ENCODE measurements at places on chromosomes 12 and 14.

DNA sequence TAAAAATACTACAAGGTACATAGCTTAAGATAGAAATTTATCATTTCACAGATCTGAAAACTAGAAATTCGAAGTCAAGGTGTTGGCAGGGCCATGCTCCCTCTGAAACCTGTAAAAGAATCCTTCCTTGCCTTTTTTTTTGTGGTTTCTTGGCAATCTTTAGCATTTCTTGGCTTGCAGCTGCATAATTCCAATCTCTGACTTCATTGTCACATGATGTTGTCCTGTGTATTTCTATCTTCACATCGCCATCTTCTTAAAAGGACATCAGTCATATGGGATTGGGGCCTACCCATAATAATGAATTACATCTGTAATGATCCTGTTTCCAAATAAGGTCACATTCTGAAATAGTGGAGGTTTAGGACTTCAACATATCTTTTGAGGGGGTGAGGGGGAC is 250.4 kb downstream of the TMTC2 start:
- no peak for DNase-seq

DNA sequence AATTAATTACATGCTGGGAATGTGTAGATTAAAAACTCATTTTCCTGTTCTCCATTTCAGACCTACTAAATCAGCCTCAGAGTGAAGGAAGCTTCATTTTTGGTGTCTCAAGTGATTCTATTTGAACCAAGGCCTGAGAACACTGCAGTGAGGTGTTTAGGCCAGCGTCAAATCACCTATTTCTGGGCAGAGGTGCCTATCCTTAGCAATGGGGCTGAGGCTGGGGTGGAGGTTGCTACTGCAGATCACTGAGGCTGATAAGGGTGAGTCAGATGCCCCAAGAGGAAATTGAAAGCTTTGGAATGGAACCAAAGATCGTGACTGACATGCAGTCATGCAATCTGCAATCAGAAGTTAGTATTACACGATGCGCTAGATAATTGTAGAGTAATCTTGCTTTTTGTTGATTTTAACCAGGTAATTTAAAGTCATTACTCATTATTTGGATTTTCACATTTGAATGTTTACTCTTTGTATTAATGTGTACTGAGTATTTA is 4.4 kb downstream of the TXNRD1 start:
- DNase-seq: no peak

DNA sequence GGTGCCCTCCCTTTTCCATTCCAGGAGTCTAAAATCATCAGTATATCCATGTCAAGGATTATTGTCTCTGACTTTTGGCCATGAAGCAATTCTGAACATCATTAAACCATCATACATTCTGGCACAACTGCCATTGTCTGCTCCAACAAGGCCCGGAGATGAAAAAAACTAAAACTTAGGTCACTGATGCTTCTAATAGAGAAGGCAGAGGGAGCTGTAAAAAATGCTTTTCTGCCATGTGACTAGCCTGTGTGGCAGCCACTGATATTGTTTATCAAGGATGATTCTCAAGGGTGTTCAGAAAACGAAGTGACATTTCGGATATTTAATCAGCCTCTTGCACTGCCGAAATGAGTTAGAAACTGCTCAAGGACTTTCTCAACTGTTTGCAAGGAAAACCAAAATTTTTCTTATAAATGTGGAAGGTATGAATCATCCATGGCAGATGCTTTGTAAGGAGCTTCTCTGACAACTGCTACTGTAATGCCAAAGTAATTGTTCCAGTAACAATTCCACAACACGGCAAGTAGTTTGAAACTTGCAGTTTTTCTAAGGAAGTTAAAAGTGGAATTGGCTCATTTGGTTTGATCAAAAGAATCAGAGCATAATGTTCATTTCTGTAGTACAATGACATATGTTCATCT is 1076.5 kb upstream of the FLRT2 start:
- DNase-seq: no peak

- DNase-seq: no peak
These were observed 3.1 kb downstream of the LACRT start for GRCh38 chr12:54631551-54631950.

DNA sequence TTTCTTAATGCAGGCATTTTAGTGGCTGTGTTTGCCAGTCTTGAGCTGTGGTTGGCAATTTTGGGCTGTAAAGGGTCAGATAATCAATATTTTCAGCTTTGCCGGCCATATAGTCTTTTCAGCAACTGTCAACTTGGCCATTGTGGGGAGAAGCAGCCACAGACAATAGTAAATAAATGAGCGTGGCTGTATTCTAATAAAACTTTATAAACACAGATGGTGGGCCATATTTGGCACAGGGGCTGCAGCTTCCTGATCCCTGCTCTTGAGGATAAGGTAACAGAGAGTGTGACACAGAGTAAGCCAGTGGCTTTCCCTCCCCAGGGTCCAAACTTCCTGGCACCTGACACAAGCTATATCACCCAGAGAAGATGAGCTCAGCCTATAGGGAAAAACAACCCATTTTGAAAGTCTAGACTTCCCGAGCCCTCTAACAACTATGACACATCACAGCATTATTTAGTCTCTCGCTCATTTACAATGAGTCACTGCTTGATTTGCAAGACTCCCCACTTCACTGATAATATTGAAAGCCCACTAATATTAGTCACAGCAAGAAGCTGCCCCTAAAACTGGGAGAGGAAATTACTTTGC is 163.1 kb upstream of the TMPO start:
- DNase-seq: no peak

DNA sequence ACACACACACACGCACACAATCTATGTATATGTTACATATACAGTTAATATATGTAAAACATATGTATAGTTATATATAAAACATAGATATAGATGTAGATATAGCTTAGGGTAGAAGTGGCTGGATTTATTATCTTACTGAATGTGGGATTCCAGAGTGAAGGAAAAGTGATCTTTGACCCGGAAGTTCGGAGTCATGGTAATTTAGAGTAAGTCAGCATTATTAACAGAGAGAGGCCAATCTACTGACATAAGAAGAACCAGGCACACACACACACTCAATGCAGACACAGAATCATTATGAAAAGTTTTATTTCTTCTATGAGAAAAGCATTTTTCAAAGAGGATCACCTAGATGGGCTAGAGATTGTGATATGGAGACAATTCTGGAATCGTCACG is 384.2 kb upstream of the NOVA1 start:
- DNase-seq: no peak

- no peak for DNase-seq
These were observed 550.9 kb downstream of the CCER1 start for GRCh38 chr12:90404071-90404470.

DNA sequence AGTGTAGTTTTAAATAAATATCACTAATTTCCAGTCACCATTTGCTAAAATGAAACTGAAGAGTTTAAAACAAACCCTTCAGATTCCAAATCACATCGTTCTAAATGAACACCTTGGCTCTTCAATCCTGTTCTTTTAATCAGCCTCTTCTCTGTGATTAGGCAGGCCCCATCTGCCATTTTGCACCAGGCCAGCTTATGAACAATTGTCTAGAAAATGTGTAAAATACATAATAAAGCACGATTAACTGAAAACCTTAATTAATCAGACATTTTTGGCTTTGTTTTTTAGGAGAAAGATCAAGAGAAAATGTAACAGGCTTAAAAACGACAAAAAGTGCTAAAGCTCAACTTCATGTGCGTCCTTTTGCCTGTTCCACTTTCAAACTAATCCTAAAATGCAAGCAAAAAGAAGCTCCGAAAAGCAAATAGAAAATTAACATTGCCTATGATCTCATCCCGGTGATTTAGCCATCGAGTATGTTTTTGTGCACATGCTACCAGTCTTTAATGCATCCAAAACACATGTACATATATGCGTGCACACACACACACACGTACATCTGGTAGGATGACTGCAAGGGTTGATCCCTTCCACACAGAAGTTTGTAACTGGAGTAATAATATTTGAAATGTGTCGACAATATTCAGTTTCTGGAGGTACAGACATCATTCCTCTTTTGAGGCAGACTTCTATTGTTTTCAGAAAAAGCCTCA is 288.6 kb downstream of the FOXN3 start:
- no peak for DNase-seq

DNA sequence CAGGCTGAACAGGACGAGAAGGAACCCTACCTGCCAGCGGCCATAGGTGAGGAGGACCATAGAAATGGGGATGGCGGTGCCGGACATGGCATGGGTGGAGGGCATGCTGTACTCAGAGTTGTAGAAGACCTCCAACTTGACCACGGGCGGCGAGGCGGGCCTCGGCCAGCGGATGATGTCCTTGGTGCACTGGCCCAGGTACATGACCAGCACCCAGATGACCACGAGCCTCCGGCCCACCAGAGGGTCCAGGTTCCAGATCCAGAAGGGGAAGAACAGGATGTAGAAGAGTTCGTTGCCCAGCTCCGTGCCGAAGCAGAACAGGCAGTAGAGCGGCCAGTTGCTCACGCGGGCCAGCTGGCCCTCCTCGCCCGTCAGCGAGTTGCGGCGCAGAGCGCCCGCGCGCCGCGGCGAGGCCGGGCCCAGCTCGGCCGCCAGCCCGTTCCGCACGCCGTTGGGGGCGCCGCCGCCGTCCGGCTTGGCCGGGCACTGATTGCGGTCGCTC is 582 bp downstream of the SGPP1 start:
- DNase-seq: no peak

- DNase-seq: no peak
These were observed 38.0 kb downstream of the BTG1 start for GRCh38 chr12:92107621-92108131.

- no peak for DNase-seq
These were observed 210.9 kb upstream of the ARID2 start for GRCh38 chr12:45518291-45519235.

DNA sequence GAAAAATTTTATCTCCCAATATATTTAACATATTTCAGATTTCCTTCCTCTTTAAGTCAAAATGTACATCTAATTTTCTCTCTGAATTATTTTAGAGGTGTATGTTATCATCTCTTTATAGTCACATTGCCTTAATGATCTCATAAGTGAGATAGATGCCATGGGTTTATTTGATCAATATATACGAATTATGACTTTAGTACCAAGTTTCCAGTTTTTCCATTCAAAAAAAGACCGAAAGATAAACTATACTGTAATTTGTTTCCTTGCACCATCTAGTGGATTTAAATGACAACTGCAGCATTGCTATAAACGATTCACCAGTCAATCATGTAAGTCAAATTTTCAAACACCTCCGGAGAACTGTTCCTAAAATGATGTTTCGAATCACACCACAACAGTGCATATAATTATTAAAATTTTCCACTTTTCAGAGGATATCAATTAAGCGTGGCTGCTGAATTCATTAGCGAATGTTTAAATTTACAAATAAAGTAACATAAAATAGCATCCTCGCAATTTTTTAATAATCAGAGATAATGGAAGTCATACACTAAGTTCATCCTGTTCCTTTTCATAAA is 419 bp upstream of the ATXN7L3B start:
- no peak for DNase-seq

GRCh38 chr14:34619471-34619870 is 10.5 kb downstream of the SNX6 start:
- no peak for DNase-seq

DNA sequence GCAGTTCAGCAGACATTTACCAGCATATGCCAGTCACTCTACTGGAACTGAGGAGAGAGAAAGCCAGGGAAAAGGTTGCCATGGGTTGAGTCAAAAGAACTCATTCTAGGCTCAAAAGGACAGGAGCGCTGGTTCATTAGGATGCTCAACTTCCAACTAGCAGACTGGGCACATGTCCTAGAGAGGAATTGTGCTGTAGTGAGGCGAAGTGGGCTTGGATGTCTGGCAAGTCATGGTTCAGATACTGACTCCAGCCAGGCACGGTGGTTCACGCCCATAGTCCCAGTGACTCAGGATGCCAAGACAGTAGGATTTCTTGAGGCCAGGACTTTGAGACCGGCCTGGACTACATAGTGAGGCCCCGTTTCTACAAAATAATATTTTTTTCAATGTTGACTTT is 281.5 kb downstream of the CACNA1C start:
- no peak for DNase-seq

DNA sequence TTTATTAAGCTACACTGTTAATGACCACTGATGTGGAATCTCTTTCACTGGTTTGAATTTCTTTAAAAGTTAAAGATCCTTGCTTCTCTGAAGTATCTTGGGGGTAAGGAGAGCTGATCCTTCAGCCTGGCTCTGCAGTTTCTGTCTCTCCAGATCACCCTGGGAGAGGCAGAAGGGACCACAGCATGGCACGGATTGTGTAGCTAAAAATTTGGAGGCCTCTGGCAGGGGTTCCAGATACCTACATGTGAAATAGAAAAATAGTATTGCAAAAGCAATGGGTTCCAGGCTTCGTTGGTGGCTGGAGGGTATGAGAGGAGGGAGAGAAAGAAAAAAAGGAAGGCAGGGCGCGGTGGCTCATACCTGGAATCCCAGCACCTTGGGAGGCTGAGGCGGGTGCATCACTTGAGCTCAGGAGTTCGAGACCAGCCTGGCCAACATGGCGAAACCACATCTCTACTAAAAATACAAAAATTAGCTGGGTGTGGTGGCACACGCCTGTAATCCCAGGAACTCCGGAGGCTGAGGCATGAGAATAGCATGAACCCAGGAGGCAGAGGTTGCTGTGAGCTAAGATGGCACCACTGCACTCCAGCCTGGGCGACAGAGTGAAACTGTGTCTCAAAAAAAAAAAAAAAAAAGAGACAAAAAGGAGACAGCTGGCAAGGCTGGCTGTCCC is 3.4 kb downstream of the CHST11 start:
- DNase-seq: no peak

DNA sequence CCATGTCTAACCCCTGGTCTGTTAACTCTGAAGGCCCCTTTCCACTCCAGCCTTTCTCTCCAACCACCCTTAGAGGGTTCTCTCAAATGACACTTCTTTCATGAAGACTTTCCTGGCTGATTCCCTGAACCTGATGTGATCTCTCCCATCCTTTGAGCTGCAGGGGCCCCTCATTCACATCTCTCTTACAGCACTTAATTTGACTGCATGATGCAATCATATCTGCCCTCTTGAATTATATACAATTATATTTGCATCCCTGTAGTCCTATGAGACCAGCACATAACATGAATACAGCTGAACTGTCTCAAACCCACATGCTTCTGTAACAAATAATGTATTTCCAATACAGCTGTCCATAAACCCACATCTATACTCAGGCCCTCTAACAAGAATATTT is 56.4 kb downstream of the PPP2R5E start:
- DNase-seq: no peak

GRCh38 chr12:3122841-3123678 is 45.9 kb downstream of the TSPAN9 start:
- DNase-seq: no peak

DNA sequence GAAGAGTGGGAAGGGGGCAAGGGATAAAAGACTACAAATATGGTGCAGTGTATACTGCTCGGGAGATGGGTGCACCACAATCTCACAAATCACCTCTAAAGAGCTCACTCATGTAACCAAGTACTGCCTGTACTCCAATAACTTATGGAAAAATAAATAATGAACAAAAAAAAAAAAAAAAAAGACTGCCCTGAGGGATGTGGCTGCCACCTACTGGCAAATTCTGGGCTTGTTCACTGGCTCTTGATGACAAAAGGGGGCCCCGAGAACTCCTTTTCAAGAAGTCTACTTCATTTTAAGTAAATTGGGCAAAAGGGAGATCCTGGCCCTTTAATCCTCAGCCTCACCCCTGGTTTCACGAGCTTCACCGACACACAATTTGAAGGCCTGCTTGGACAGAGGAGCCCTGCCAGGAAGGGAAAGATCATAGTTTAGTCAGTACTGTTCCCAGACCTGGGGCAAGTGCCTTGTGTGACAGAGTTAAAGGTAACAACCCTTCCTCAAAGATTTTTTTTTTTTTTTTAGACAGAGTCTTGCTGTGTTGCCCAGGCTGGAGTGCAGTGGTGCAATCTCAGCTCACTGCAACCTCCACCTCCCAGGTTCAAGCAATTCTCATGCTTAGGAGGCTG is 26.1 kb upstream of the STAC3 start:
- no peak for DNase-seq

GRCh38 chr12:106362971-106363370 is 5.4 kb downstream of the POLR3B start:
- no peak for DNase-seq
